Natural killer cell (primary cell): ENCODE measurements at places on chromosomes 16 and 17.

- no peak for DNase-seq
Measured at GRCh38 chr17:31405890-31406371, 14.5 kb downstream of the RAB11FIP4 start.

DNA sequence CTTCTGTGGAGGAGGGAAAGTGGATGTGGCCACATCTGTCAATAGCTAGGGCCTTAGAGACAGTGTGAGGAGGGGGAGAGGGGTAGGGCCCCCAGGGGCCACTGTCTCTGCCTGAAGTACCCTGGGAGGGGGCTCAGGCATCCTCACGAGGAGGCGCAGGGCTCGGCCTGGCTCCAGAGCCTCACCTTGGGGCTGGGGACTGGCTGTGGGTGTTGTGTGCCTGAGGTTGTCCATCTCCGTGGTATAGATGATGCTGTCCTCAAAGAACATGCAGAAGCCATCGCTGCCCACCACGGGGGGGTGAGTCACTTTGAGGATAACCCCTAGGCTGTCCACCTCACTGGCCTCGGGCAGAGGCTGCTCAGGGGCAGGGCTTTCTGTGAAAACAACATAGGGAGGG, 12.1 kb downstream of the PLEKHG4 start:
- DNase-seq = no peak

GRCh38 chr17:27502526-27503324, 46.5 kb downstream of the KSR1 start:
- no peak for DNase-seq

DNA sequence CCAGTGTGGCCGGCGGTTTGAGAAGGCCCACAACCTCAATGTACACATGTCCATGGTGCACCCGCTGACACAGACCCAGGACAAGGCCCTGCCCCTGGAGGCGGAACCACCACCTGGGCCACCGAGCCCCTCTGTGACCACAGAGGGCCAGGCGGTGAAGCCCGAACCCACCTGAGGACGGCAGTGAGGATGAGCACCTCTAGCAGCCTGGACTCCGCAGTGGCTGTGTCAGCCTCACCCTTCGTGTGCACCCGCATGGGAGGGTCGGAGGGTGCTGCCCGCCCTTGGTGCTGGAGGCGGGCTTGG, 16.7 kb downstream of the ZNF276 start:
- DNase-seq = no peak

DNA sequence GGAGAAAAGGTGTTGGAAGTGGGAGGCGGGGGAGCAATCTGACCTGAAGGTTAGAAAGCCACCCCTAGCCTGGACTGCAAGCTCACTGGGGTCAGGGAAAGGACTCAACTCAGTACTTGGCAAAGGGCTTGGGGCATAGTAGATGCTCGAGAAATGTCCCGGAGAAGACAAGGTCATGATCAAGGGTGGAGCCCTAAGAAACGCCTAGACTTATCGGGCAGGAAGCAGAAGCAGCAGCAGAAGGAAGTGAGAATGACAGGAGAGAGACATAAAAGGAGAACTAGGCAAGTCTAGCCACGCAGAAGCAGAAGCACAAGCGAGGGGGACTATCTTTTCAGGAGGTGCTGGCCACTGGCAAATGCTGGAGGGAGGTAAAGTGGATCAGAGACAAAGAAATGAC, 10.2 kb downstream of the COTL1 start:
- DNase-seq = peak; percentile 70

GRCh38 chr17:39026980-39027451, 59.8 kb upstream of the FBXO47 start:
- DNase-seq = no peak

DNA sequence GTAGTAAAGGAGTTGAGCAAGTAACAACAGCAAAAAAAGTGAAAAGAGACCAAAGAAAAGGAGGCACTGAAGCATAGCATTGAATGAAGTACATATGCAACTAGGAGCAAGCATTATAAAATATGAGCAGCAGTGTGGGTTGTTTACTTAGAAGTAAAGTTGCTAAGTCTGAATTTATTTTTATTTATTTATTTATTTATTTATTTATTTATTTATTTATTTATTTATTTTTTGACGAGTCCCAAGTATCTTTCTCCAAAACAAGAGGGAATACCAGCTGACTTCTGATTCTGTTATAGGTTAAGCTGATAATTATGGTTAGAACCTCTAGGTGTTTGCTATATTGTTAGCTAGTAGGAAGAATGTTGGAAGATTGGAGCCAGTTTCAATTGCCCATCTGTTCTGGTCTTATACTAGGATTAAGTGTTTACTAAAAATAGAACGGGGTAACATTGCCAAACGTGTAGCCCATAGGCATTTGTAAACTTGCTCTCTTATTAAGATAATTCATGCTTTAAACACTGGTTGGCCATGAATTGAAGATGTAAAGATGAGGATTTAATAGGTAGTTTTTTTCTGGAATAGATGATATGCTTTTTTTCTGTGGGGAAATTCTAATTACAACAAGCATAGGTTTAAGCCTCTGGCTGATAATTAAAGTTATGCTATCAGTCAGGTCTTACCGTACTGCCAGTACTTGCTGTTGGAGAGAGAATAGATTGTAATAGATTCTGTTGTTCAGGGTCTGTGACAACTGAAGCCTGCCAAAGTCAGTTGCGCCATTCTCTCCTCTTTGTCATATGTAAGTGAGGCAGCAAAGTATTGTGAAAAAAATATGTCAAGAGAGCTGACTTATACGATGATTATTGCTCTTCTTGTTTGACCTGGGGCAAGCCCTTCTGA, 66.7 kb downstream of the PPM1E start:
- DNase-seq = no peak

- DNase-seq = no peak
Measured at GRCh38 chr17:57553991-57554825, 190.9 kb downstream of the CCDC182 start.

GRCh38 chr16:23279721-23280153, 22.4 kb upstream of the SCNN1B start:
- no peak for DNase-seq

- no peak for DNase-seq
Measured at GRCh38 chr16:4544473-4544872, 5.9 kb upstream of the CDIP1 start.
